ENCODE measurements at places on chromosomes 1 and 21. TPM values are rescaled to one million over a fixed set of nuclear protein-coding genes. Genes with fewer than 3 reads are reported as not detected.

GRCh38 chr1:165759095-165759494 is 9.6 kb downstream of the TMCO1 start:
- no peak for DNase-seq

DNA sequence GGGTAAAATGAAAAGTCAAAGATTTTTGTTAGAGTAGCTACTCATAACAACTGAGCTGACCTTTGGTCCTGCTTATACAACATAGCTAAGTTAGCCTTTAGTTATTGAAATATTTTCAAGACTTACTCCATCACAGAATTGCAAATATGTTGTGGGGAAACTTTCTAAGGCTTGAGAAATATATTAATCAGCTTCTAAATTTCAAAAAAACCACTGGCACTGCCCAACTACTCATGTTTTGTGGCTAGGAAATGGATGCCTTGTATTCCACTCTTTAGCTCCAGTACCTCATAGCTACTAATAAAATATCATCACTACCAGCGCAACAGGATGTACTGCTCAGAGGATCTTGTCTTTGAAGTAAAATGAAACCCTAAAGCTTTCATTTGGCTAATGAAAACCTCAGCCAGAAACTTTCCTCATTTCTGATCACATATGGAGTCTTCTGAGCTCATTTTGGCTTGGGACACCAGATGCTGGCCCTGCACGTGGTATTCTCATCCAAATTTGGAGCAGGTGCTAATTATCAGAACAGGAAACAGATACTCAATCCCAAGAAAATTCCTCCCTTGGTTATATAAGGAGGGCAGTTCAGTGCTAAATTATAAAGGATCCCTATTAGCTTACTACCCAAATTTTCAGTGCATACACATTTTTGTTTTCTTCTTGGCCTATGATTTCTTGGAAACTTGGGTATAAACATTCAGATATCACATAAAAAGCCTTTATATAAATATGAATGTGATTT is 690.7 kb downstream of the ADGRL2 start:
- DNase-seq = no peak

DNA sequence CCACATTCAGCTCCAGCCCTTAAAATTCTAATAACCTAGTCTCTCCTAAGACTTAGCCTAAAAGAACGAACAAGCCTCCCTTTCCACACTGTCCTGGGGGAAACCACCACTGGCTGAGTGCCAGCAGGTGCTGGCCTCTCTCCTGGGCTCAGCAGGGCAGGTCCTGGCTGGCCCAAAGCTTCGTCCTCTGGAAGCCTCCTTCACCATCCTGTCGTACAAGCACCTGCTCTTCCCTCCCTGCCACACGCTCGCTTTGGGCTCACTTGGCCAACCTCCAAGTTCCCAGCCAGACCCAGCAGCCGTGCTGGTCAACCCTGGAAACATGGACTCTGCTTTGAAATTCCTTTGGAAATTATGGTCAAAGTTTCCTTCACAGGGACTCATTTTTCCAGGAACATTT is 58.2 kb upstream of the SLC25A33 start:
- DNase-seq = no peak

- no peak for DNase-seq
These were observed 24.6 kb upstream of the CDK11A start for GRCh38 chr1:1748686-1749321.

GRCh38 chr1:55833529-55834091 is 618.4 kb upstream of the USP24 start:
- no peak for DNase-seq

GRCh38 chr1:86195281-86195680 is 38.7 kb upstream of the COL24A1 start:
- no peak for DNase-seq

DNA sequence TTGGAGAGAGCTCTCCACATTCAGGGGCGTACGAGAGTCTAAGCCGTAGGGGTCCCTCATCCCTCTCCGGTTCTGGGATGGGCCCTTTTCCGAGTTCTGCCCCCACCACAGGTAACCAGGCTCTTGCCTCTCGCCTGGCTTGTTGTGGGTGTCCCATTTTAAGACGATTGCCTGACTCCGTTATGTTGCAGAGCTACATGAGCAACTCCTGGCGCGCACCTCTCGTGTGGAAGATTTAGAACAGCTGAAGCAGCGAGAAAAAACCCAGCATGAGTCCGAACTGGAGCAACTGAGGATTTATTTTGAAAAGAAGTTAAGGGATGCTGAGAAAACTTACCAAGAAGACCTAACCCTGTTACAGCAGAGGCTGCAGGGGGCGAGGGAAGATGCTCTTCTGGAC is 29.0 kb downstream of the PCNT start:
- DNase-seq = no peak

DNA sequence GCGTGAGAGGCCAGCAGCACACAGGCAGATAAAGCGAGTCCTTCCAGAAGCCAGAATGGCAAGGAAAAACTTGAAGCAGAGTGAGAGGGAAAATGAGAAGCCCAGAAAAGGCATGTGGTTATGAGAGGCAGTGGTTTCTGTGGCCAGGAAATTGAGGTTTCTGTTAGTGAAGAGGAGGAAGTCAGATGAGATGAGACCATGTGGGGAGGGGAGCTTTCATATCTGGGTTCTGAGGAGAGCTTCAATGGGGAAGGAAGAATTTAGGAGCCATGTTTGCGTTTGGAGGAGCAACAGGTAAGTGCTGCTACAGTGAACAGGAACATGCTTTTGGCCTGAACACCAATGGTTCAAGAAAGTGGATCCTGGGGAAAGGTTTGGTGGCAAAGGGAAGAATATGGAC is 6.1 kb upstream of the CD1A start:
- DNase-seq = peak; percentile 70

DNA sequence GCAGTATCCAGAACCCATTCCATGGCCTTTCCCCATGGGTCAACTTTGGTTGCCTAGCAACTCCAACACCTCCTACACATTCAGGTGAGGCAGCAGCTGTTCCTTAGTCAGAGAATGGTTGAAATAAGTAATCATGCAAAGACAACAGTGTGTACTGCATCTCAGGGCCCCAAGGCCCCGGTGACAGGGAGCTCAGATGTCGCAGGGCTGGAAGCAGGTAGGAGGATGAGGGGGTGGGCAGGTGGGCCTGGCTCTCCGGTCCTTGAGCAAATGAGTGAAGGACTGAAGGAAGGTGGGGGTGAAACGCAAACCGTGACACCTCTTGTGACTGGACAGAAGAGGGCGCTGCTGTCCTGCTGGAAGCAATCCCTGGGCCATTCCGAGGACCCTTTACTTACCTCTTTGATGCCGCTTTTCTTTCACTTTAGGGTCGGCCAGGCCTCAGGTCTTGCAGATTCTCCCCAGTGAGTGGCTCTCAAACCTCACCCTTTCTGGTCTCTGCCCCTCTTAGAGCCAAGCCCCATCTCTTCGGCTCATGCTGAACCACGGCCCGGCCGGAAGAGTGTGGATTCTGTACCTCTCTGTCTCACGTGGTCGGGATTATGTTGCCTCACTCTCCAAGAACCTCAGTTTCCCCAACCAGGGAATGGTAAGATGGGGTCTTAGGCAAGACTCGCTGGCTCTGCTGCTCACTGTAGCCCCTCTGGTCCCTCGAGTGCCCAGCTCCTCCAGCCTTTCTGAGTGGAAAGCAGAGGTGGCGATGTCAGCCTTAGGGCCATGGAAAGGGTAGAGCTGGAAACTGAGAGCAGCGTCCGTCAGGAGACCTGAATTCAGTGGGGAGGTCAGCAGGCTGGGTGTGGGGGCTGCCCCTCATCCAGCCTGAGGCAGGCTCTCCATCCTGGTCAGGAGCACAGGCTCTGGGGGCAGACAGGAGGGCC is 5.6 kb upstream of the KCNA10 start:
- DNase-seq = peak; percentile 19

DNA sequence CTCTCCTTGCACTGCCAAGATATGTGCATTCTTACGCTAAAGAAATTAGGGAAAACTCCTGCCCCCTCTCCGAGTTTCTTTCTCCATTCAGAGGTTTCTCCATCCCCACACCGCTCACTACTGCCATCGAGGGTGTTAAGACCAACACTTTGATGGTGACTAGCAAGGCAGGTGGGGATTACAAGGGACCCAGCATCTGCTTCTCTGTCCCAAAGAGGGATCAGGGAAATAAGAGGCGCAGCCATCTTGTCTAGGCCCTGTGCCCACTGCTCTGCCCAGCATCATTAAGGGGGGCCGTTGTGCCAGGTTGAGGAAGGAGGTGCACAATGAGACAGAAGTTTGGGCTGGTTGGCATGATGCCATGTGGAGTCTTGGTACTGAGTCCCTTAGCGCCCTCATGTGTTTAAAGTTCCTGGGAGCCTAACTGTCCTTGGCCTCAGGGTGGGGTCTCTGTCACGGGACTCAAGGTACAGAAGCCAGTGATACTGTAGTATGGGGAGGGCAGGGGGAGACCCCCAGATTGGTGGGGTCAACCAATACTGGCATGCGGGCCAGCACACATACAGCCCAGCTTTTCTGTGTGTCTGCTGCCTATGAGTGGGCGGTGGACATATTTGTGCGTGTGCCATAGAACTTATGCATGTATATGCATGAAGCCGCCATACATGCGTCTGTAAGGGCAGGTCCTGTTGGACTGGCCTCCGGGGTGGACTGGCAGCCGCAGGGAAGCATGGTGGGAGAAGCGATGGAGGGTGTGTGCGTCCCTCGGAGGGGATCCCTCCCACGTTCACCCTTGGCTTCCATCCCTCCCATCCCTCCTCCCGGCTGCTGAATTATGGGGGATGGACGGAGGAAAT is 5.5 kb downstream of the EFNA3 start:
- DNase-seq = peak; percentile 35

GRCh38 chr1:61241411-61241838 is 159.1 kb downstream of the NFIA start:
- DNase-seq = no peak

GRCh38 chr1:7705048-7705907 is 65.8 kb upstream of the VAMP3 start:
- DNase-seq = peak; percentile 77

GRCh38 chr1:95232646-95233318 is 1.2 kb upstream of the RWDD3 start:
- DNase-seq = no peak

- DNase-seq = no peak
These were observed 796 bp upstream of the TDRKH start for GRCh38 chr1:151790940-151791651.

- no peak for DNase-seq
These were observed 326.8 kb downstream of the HHAT start for GRCh38 chr1:210655511-210655910.

DNA sequence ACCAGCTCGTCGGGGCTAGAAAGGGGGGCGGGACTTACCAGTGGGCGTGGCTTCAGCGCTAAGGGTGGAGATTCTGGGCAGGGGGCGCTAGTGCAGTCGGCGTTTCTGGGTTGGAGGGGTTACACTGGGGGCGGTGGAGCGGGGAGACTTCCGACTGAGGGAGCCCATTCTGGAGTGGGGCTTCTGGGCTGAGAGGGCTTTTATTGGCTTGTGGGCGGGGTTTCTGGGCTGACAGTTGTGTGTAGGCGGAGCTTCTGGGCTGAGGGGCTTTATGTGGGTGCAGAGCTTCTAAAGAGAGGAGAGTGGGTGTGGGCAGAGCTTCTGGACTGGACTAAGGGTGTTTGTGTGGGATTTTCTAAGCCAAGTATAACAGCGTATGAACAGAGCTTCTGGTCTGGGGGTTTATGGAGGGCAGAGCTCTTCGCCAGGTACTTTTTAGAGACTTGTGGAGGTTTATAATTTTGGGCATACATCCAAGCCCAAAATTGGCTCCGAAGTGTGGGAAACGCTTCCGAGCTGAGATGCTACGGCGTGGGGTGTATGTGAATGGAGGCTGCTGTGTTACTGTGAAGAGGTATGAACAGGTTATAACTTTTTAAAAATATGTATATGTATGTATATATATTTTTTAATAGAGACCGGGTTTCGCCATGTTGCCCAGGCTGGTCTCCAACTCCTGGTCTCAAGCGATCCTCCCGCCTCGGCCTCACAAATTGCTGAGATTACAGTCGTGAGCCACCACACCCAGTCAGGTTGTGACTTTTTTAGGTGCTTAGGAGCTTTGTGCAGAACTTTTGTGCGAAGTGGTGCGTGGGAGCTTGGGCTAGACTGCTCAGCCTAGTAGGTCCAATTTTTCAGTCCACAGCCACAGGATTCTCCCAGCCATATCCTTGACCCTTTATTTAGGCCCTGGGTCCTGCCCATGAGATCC is 825 bp downstream of the TMEM39B start:
- no peak for DNase-seq

GRCh38 chr1:161298116-161298515 is 11.7 kb downstream of the MPZ start:
- no peak for DNase-seq

GRCh38 chr1:90501281-90501680 is 215.8 kb downstream of the BARHL2 start:
- DNase-seq = no peak

- DNase-seq = no peak
These were observed 578.5 kb downstream of the USP25 start for GRCh38 chr21:16308269-16308668.

DNA sequence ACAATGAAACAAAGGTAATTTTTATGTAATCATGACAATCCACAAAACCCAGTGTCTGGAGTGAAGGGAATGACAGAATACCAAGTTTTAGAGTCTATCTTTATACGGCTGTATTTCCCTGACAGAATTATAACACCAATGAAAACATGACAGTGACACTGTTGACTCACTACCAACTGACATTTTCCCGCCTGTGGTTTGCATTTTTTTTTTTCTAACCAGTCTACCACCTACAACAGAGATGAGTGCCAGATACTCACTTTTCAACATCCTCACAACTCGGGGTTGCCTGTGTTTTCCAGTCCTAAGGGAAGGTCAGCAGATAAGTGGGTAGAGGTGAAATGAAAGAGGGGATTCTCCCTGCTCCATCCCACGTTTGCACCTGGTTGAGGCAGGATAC is 118.9 kb downstream of the KCNJ6 start:
- no peak for DNase-seq

DNA sequence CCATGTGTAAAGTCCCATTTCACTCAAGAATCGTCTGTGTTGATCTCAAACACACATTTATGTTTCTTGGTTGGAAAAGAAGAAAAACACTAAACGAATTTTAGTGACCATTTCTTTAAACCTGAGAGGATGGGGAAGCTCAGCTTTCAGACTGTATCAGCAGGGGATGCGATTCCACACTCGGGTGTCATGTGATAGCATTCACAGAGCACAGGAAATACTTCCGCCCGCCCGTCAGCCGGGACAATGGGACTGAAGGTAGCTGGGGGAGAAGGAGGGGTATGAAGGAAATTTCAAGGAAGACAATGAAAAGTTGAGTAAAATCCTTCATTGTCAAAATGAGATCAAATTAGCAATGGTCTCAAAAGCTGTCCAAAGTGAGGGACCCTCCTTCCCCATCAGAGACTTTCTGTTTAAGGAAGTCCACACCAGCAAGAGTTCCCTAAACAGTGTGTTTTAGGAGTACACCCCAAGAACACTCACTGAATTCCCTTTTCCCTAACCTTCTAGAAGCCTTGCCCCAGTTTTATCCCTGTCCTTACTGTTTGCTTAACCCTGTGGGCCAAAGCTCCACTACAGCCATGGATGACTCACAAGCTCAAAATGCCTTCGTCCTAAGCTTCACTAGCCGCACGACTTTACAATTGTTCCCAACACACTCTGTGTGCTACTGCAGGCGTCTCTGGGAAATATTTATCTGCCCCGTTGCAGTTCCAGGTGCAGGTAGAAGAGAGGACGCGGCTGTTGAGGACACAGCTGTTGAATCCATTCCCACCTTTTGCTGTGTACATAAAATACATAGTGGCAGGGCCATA is 51.4 kb upstream of the SIM2 start:
- no peak for DNase-seq

AGRN gene
- total RNA-seq = 1.5 TPM

ANGPTL3 gene
- not detected for total RNA-seq

MAP7D1 gene
- total RNA-seq = 163 TPM

FCN3 gene
- total RNA-seq = not detected

HCN3 gene
- total RNA-seq = 1.8 TPM

DENND4B gene
- 98.7 TPM for total RNA-seq

GTF2B gene
- 82.6 TPM for total RNA-seq

PAX7 gene
- not detected for total RNA-seq

RBM11 gene
- 17.4 TPM for total RNA-seq
